ENCODE measurements at places on chromosomes 1 and 21. TPM values are rescaled to one million over a fixed set of nuclear protein-coding genes. Genes with fewer than 3 reads are reported as not detected.
A peak's percentile ranks its signal among the peaks of the same experiment; 100 is the strongest.

Gene PADI2
- 2.1 TPM for total RNA-seq

Gene RIIAD1
- total RNA-seq, result 8.8 TPM

Gene S100A7
- not detected for total RNA-seq

GRCh38 chr21:18252680-18253079 is 8.0 kb downstream of the CHODL start:
- no peaks in the 10 kb centered on the region for H3K36me3 ChIP-seq
- no peak for DNase-seq
- H3K27ac ChIP-seq, result no peak overlapping the region
- no peak overlapping the region for H3K4me3 ChIP-seq

DNA sequence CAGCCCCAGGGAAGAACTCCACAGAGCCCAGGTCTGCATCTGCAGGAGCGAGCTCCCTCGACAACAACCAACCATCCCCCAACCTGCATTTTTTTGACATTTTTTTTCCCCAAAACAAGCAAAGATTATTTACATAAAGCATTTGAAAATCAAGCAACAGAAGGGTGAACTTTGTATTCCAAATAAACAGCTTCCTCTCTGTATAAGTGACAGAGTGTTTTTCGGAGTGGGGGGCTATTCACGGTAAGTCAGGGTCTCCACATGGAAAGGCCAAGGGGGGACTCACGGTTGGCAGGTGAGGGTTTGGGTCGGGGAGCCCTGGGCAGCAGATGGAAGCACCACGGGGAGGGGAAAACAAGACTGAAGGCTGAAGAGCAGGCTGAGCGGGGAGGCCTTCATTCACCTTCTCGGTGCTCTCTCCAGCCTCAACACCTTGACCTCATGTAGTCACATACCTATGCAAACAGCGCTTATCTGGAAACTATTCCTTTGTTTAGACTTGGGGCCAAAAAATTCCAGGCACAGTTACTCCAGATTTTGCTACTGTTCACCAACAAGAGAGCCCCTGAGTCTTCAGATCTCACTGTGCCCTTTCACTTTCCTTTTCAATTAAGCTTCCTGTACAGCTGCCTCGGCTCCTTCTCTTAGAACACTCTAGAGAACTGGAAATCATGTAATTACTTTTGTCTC is 27.6 kb downstream of the C2CD2 start:
- H3K27me3 ChIP-seq, result no peaks in the 10 kb centered on the region
- H3K36me3 ChIP-seq, result no peaks in the 10 kb centered on the region
- peak; percentile 55 for DNase-seq
- peaks cover 23% of the 10 kb centered on the region for H3K4me1 ChIP-seq

DNA sequence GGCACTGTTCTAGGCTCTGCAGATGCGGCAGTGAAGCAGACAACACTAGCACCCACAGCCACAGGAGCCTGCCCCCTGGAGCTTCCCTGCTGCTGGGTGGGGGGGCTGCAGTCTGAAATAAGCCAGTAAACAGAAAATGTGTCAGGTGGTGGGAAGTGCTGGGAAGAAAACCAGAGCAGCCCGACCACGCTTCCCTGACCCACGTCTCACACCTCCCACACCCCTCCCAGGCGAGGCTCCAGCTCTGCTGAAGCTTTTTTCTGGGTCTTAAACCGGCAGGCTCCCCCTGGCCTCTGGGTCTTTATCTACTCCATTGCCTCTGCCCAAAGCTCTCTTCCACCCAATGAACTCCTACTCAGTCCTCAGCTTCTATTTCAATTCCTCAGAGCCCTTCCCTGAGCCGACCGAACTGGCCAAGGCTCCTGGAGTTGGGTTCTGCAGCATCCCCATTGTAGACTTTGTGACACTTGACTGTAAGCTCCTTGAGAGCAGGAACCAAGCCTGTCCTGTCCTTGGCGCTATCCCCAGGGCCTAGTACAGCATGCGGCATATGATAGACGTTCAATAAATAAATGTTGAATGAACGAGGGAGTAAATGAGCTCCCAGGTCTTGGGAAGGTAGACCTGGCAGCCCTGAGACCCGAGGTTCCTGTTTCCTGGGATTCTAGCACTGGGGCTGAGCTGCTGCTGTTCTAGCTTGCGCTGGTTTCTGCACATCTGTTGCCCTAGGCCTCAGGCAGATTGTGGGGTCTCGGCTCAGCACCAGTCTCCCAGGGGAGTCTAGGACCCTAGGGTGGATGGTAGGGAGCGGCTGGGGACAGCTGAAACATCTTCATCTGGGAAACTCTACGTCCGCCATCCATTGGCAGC is 18.4 kb downstream of the MIIP start:
- no peaks in the 10 kb centered on the region for H3K36me3 ChIP-seq
- H3K4me3 ChIP-seq, result no peak overlapping the region
- no peak overlapping the region for H3K27ac ChIP-seq
- H3K27me3 ChIP-seq, result no peaks in the 10 kb centered on the region
- DNase-seq, result no peak
- peaks cover 7% of the 10 kb centered on the region for H3K4me1 ChIP-seq

DNA sequence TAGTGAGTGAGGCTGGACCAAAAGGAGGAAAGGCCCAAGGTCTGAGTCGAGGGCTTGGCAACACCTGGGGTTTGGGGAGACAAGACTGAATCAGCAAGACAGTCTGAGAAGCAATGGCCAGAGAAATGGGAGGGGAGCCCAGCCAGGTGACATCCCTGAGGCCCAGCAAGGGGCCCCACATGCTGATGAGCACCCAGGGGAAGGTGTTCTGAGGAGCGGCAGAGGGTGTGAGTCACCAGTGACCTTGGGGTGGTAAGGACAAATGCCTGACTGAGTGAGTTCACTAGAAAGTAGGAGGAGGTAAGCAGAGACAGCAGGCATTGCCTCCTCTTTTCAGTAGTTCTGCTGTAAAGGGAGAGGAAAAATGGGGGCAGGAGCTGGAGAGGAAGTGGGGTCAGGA is 192.4 kb upstream of the GALNT2 start:
- DNase-seq, result no peak
- H3K27ac ChIP-seq, result no peak overlapping the region
- no peaks in the 10 kb centered on the region for H3K27me3 ChIP-seq
- no peak overlapping the region for H3K4me3 ChIP-seq

DNA sequence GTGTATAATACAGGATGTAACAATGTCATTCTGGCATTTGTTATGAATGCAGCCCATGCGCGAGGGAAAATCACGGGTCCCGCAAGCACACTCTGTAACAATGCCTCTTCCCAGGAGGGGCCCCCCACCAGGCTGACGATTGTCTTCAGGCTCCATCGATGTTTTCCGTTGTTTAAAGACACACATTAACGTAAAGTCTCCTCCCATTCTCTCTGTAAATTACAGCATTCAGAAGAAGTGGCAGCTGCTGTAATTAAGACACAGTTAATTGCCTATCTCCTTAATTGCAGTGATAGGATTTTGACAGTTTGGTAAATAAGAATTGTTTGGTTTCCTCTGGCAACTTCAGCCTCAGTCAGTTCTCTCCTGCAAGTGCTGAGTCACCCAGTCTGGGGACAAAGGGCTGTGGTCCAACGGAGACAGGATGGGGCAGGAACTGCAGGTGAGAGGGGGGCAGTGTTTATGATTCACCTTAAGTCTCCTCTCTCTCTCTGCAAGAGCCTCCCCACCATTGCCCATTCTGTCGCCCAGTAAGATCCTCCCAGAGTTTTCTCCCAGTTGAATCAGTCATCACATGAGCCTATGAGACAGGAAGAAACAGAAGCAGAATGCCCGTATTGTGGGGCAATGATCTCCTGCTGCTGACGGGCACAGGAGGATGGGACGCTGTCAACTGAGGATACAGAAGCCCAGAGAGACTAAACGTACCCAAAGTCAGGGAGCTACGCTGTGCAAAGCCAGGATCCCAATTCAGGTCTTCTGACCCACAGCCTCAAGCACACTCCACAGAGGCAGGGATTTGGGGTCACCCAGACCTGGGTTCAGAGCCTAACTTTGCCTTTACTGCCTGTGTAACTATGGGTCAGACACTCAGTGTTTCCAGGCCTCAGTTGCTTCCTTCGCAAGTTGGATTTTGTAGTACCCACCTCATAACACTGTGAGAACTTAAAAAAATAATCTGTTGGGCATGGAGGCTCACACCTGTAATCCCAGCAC is 110.0 kb downstream of the ADSS2 start:
- no peaks in the 10 kb centered on the region for H3K4me1 ChIP-seq
- no peaks in the 10 kb centered on the region for H3K27me3 ChIP-seq
- no peak overlapping the region for H3K4me3 ChIP-seq
- H3K27ac ChIP-seq, result no peak overlapping the region
- no peaks in the 10 kb centered on the region for H3K36me3 ChIP-seq

DNA sequence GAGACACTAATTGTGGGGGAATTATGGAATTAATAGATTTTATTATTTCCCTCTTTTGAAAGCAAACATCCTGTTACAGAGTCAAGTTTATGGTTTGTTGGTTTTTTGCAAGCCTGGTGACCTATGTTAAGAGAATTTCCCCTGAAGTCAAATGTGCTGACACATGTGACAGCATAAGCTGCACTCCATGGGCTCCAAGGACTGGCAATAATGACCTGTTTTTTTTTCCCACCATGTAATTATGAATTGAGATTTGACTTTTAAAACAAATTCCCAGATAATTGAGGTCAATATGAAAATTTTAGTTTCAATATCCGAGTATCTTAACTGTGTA is 242.5 kb upstream of the SGIP1 start:
- H3K4me3 ChIP-seq, result no peak overlapping the region
- H3K4me1 ChIP-seq, result peaks cover 11% of the 10 kb centered on the region
- H3K36me3 ChIP-seq, result no peaks in the 10 kb centered on the region
- DNase-seq, result no peak
- H3K27me3 ChIP-seq, result no peaks in the 10 kb centered on the region

DNA sequence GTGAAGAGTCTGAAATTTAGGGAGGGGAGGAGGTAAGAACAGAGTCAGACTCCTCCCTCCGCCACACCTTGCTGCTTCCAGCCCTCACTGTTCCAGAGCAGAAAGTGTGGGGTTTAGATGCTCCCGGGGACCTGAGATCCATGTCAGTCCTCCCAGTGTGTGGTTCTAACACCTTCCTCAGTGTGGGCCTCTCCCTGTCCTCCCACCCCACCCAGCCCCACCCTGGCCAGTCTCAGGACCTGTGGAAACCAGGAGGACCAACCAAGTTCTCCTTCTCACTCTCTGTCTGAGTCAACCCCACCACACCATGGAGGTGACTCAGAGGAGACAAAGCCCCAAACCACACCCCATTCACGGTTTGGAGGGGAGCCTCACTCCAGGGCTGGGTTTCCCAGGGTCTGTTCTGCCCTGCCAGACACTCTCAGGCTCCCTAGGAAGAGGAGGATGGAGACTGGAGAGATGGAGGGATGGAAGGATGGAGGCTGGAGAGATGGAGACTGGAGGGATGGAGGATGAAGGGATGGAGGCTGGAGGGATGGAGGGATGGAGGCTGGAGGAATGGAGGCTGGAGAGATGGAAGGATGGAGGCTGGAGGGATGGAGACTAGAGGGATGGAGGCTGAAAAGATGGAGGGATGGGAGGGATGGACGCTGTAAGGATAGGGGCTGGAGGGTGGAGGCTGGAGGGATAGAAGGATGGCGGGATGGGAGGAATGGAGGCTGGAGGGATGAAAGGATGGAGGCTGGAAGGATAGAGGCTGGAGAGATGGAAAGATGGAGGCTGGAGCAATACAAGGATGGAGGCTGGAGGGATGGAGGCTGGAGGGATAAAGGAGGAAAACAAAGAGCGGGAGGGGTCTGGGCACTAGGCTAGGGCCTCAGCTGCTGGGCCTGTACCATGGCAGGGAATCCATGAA is 100.9 kb upstream of the RUNX3 start:
- no peaks in the 10 kb centered on the region for H3K27me3 ChIP-seq
- no peak overlapping the region for H3K4me3 ChIP-seq
- no peaks in the 10 kb centered on the region for H3K36me3 ChIP-seq
- H3K4me1 ChIP-seq, result peaks cover 3% of the 10 kb centered on the region

DNA sequence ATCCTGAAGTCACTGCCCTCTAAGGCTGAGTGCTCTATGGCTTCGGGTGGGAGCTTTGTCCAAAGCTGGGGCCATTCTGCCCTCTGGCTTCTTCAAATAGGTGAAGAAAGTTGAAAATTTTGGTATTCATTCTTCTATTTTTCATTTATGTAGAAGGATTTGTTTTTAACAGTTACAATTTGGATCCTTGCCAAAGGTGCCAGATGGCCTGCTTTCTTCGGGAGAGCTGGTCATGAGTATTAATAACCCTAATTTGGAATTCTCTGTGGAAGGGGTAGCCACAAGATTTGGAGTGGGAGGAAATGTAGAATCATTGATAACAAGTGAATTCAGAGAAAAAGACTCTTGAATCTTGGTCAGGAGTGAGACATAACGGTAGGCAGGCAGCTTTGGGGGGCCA is 370.4 kb upstream of the ST6GALNAC5 start:
- H3K4me3 ChIP-seq, result no peak overlapping the region
- H3K4me1 ChIP-seq, result no peaks in the 10 kb centered on the region
- no peaks in the 10 kb centered on the region for H3K36me3 ChIP-seq
- no peak overlapping the region for H3K27ac ChIP-seq
- H3K27me3 ChIP-seq, result no peaks in the 10 kb centered on the region
- no peak for DNase-seq

DNA sequence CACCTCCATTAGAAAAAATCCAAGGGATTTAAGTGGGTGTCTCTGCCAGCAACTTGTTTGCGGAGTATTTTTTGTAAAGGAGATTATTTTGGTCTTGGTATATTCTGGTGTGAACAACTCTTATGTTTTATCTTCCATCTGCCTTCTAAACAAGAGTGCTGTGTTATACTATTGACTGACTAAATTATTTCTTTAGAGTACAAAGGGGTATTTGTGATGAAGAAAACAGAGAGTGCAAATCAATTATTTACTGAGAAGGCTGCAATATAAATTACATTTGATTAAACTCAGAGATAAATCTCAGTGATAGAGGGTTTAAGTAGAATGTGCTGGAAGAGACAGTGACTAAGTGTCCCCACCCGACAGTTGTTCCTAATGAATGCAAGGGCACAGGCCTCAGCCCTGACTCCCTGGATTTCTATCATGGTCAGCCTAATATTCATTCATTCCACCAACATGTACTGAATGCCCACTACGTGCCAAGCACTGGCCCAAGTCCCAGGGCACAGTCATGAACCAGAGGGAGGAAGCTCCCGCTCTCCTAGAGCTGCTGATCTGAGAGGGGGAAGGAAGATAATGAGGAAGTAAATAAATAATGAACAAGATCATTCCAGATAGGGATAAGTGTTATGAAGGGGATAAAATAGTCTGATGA is 196.9 kb upstream of the C8B start:
- no peaks in the 10 kb centered on the region for H3K36me3 ChIP-seq
- no peaks in the 10 kb centered on the region for H3K4me1 ChIP-seq
- DNase-seq, result no peak
- no peak overlapping the region for H3K27ac ChIP-seq
- no peak overlapping the region for H3K4me3 ChIP-seq

DNA sequence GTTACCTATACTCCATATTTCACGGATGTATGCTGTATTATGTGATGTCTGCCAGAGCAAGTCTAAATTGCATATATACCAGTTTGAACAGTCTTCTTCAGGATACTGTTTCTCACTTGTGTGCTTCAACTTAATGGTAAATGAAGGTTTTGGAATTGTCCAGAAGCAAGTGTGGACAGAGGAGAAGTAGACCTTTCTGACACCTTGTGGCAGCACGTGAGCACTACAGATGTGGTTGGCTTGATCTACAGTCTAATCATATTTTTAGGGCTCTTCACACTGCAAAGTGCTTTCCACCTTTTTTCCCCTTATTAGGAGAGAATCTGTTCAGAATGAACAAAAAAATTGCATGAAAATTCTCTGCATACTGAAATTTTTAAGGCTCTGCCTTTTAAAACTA is 10.9 kb downstream of the MORC3 start:
- no peak overlapping the region for H3K27ac ChIP-seq
- H3K36me3 ChIP-seq, result peaks cover 5% of the 10 kb centered on the region
- peak; percentile 60 for DNase-seq
- H3K4me3 ChIP-seq, result no peak overlapping the region
- H3K27me3 ChIP-seq, result no peaks in the 10 kb centered on the region

GRCh38 chr1:17553975-17554700 is 14.6 kb downstream of the ARHGEF10L start:
- H3K36me3 ChIP-seq, result no peaks in the 10 kb centered on the region
- no peak for DNase-seq
- no peak overlapping the region for H3K27ac ChIP-seq
- no peaks in the 10 kb centered on the region for H3K4me1 ChIP-seq
- no peak overlapping the region for H3K4me3 ChIP-seq
- no peaks in the 10 kb centered on the region for H3K27me3 ChIP-seq

Measured in lung (tissue), 17 donors.